ENCODE measurements at places on chromosomes 13 and 19.

GRCh38 chr13:30033681-30034457, 183.5 kb upstream of the UBL3 start:
- DNase-seq = no peak

DNA sequence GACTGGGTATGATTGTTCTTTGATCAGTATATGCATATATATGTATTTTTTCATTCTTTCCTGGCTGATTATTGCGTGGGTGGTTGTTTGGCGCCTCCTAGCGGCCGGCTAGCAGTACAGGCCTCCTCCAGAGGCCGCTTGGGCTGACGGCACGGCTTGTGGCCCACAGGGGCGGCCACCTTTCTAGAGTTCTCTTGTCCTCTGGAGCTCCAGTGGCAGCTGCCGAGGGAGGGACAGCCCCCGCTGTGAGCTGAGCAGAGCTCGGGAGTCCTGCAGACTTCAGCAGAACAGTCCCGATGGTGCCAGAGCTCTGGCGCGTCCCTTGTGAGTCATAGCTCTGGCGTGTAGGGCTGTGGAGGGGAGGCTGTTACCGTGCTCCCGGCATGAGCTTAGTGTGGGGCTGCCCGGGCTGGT, 22.5 kb upstream of the ZNF429 start:
- peak; percentile 41 for DNase-seq

DNA sequence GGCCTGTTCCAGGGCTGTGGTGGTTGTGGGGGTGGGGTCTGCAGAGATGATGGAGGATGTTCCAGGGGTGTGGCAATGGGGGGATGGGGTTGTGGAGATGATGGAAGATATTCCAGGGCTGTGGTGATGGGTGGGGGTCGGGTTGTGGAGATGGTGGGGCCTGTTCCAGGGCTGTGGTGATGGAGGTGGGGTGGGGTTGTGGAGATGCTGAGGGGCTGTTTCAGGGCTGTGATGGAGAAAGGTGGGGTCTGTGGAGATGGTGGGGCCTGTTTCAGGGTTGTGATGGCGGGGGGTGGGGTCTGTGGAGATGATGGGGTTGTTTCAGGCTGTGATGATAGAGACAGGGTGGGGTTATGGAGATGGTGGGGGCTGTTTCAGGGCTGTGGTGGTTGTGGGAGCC, 62.0 kb downstream of the TEX29 start:
- no peak for DNase-seq

- DNase-seq = no peak
Measured at GRCh38 chr19:6528544-6529121, 2.2 kb upstream of the TNFSF9 start.

DNA sequence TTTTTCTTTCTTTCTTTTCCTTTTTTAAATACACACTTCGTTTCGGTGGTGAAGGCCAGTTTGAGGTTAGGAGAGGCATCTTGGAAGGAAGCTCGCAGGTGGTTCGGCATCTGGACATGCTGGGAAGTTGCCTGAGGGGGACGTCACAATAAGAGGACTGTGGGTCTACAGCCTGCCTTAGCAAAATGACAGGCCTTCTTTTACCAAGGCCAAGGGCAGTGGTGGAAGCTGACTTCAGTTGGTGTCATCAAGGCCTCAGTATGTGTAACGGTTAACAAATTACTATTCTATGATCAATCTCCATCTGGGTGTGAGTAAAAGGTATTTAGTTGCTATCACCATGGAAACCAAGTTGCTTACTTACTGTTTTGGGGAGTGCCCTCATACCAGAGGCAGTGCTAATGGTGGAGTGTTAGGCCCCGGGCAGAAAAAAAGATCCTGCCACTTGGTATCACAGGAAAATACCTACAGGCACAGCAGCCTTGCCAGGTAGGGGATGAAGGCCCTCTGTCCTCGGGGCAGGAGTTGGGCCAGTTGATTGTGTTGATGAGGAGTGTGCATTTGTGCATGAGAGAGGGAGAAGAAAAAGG, 10.3 kb downstream of the ACTN4 start:
- DNase-seq = no peak

DNA sequence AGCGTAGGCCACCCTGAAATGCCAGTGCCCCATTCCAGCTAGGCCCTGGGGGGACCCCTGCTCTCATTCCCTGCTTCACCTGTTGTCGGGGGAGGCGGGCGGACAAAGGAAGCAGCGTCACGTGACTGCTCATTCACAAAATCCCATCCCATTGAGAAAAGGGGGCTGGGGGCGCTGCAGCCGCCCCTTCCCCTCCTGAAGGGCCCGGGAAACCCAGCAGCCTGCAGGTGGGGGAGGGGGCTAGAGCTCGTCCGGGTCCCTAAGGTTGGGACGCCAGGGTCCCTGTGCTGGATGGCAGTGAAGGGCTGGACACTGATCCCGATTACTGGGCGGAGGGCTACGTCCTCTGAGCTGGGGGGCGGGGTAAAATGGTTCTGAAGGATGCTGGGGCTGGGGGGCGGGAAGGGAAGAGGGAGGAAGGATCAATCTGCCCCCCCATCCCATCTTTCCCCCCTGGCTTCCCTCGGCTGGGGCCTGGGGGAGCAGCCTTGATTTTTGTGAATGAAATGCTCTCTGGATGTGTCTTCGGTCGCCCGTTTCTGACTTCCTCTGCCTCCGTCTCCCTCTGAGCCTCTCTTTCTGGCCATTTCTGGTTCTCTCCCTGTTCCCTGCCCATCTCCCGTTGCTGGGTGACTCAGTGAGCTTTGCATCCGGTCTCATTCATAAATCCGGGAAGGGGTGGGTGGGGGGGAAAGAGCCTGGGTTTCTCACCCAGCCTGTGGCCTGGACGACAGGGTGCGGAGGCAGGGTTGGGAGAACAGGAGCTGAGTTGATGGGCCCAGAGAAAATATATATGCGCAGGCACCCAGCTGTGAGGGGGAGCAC, 816 bp downstream of the SPRED3 start:
- DNase-seq = no peak

- DNase-seq = peak; percentile 52
Measured at GRCh38 chr19:3184847-3185460, 776 bp upstream of the NCLN start.

- DNase-seq = no peak
Measured at GRCh38 chr13:20414546-20415305, 110.9 kb downstream of the CRYL1 start.

GRCh38 chr13:33873251-33873908, 55.4 kb downstream of the RFC3 start:
- DNase-seq = no peak

GRCh38 chr19:41302624-41303351, 7.2 kb upstream of the CCDC97 start:
- DNase-seq = no peak

GRCh38 chr19:3178377-3178972, at the start of gene S1PR4:
Gene S1PR4, plus strand, starts transcription at chr19:3178769. Its CDS starts 24 bp downstream, at chr19:3178793.
- peak; percentile 47 for DNase-seq

DNA sequence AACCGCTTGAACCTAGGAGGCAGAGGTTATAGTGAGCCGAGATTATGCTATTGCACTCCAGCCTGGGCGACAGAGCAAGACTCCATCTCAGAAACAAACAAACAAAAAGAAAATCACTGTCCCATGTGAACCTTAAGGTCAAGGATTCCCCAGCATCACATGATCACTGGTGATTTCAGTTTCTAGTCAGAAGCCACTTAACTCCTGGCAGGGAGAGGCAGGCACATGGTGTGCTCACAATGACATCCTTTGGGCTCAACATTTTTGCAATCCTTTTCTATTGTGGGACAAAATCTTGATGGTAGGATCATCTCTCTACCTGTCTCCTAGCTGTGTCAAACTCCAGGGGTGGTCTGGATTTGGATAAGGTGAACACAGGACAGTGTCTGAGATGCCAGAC, 12.1 kb downstream of the AKAP8 start:
- no peak for DNase-seq

DNA sequence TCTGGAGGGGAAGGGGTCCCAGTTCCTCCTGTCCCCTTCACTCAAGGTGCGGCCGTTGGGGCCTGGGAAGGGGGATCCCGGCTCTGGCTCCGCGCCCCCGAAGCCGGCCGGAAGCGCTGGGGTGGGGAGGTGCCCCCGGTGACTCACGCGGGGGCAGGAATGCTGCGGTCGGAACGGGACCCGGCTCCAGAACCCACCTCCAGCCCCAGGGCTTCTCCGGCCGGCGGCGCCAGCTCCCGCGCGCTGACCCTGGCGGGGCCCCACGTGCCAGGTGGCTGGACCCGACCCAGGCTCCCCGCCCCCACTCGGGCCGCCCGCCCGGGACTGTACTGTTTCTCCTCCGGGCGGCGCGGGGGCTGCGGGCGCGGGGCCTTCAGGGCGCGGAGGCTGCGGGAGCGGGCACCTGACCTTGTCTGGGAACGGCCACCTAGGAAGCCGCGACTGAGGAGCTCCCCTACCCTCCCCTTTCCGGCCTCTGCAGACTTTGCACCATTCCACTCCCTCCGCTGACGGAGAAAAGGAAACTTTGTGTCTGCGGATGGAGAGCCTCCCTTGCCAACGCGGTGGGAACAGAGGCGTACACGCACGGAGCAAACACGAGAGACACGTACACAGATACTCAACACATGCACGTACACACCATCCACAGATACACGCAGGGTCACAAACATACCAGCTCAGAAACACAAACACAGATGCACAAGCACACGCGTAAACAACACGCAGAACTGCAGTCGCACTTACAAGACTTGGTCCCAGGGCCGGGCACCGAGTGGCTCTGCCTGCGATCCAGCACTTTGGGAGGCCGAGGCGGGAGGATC, 7.2 kb downstream of the AXL start:
- DNase-seq = peak; percentile 13

GRCh38 chr13:38862443-38862842, 128.2 kb downstream of the STOML3 start:
- no peak for DNase-seq

GRCh38 chr13:51397262-51397941, 55.4 kb downstream of the INTS6 start:
- no peak for DNase-seq

DNA sequence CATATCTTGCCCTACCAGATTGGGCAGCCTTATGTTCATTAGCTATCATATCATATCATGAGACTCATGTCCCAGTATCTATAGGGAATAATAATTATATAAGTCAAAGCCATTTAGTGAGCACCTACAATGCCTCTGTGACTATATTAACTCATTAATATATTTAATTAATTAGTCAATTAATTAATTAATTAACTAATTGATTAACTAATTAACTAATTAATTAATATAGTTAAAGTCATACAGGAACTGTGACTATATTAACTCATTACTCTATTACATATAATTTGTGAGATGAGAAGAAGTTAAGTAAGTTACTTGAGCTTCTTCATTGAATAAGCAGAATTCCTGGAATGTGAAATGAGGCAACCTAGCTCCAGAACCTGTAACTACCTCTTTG, 588.3 kb upstream of the SLITRK1 start:
- DNase-seq = no peak

DNA sequence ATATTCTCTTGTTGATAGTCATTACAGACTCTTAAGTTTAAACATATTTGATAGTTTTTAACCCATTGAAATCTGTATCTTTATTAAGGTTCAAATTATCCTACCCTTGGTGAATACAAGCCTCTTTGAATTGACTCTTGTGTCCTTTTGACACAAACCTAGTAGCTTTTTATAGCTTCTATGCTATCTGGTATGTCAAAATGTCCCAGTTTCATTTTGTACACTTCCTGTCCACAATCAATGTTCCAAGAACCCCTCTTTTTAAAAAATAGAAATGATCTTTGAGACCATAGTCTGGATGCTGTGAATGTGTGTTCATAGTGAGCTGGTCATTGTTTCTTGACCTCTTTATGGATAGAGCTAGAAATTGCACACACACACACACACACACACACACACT, 39.2 kb upstream of the FGF14 start:
- no peak for DNase-seq

GRCh38 chr13:92681239-92681638, 545.4 kb upstream of the GPC6 start:
- DNase-seq = no peak

GRCh38 chr13:86080340-86080995, 281.2 kb upstream of the SLITRK6 start:
- DNase-seq = no peak

- DNase-seq = no peak
Measured at GRCh38 chr13:80177327-80177726, 163.6 kb downstream of the SPRY2 start.

GRCh38 chr13:32443111-32443510, 15.2 kb upstream of the N4BP2L1 start:
- no peak for DNase-seq

DNA sequence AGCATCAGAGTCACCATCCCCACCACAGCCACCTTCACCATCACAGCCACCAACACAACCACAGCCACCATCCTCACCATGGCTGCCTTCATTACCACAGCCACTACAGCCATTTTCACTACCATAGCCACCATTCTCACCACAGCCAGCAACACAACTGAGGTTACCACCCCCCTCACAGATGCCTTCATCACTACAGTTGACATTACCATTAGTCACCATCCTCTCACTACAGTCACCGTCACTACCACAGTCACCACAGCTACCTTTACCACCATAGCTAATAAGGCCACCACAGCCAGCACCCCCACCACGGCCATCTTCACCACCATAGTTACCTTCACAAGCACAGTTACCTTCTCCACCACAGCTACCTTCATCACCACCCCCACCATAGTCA, 269.6 kb downstream of the DNAJC15 start:
- DNase-seq = no peak

GRCh38 chr19:50549927-50550593, 18.2 kb downstream of the LRRC4B start:
- no peak for DNase-seq

- DNase-seq = no peak
Measured at GRCh38 chr13:25662516-25662915, 290.7 kb downstream of the ATP8A2 start.

DNA sequence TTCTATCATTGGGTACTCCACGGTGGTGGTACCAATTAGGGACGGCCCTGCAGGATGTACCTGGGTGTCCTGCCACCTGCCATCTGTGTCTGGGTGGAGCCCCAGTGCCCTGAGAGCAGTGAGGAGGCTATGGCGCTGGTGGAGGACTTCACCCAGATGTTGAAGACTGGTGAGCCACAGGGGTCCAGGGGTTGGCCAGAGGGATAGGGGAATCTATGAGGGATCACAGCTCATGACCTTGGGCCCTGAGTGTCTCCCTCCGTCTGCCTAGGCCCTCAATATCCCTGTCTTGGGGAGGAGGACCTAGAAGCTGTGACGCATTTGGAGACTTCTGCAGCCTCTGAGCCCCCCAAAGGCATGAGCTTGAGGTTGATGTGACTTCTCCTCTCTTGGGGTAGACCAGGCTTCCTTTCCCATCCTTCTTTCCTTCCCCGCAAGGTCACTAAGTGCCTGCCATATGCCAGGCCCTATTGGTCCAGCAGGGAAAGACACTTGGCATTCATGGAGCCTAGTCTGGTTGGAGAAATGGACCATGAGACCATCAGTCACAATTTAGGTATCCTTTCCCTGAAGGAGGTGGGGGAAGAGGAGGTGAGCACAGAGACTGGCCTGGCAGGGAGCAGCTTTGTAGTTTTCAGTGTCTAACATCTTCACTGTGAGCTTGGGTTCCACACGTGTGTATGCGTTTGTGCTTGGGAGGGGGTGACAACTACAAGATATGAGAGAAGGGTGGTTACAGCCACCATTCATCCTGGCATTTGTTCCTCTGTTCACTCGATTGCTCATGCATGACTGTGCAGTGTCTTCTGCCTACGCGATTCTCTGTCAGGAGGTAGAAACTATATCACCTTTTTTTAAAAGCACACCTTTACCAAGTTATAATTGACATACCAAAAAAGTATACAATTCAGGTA, 5.1 kb upstream of the MZF1 start:
- no peak for DNase-seq
